ENCODE measurements at places on chromosomes 7 and 10.

- no peak for DNase-seq
Observed at GRCh38 chr10:114257498-114257897, 18.4 kb downstream of the VWA2 start.

DNA sequence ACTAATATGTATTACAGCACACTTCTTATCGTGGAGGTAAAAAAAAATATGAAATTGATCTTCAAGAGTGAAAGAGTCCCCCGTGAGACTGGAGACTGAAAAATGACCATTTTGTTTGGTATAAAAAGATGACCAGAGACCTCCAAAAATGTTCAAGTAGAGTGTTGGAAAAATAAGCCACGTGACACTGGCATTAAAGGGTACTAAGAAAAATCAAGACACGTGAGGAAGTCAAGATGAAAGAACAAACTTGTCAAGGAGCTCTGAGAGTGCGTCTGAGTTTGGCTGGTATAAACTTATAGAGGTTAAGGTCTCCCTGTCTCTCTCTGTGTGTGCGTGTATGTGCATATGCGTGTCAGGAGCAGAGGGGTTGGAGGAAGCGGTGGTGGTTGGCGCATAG is 362.7 kb upstream of the COBL start:
- no peak for DNase-seq

- no peak for DNase-seq
Observed at GRCh38 chr7:936386-937054, 18.0 kb downstream of the ADAP1 start.

- no peak for DNase-seq
Observed at GRCh38 chr10:98295907-98296306, 27.9 kb upstream of the LOXL4 start.

DNA sequence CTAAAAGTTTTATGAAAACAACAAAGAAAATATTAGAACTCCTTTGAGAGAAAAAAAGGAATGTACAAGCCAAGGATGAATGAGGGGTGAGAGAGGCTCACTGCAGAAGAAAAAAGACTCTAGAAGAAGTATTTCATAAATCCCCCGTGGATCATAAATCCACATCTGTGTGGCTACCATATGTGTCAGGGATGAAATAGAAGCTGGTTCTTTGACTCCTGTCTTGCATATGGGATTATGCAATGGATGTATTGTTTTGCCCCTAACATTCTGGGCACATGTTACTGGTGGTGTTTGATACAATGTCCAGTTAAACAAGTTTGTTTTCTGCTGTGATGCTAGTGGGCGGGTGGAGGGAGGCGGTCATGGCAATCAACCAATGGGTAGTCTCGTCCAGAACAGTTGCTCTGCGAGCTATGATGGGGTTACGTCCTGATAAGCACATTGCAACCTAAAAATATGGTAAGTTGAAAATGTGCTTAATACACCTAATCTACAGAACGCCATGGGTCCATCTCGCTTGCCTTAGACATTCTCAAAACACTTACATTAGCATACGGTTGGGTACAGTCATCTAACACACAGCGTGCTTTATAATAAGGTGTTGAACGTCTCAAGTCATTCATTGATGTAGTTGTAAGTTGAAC is 34.1 kb upstream of the PITRM1 start:
- DNase-seq = no peak

GRCh38 chr7:130092598-130092997 is 22.3 kb downstream of the KLHDC10 start:
- no peak for DNase-seq

DNA sequence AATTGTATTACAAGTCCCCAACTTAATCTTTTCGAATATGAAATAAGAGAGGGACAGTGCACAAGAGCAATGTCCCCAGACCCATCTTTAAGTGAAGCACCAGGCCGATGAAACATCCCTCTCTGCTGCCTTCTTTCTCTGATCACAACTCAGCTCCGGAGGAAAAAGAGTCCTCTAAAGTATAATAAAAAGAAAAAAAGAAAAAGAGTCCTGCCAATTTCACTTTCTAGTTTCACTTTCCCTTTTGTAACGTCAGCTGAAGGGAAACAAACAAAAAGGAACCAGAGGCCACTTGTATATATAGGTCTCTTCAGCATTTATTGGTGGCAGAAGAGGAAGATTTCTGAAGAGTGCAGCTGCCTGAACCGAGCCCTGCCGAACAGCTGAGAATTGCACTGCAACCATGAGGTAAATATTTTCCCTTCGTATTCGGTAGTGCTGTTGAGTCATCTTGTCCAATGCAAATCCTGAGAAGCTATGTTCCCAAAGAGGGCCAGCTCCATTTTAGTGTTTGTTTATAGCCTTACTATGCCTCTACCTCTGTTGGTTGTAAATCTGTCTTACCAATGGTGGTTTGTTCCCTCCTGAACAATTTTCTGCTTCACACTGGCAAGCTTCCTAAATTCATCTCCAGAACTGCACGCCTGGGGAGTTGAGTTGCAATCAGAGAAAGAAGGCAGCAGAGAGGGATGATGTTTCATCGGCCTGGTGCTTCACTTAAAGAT is at the start of gene IFIT2:
TSS of gene IFIT2 (plus strand) at position 326 of the 725 bp plus-strand sequence. CDS start at position 404, 78 bp downstream.
- peak; percentile 49 for DNase-seq

GRCh38 chr10:128062881-128063563 is 63.2 kb downstream of the MKI67 start:
- DNase-seq = peak; percentile 67
